ENCODE measurements at places on chromosomes 7 and 10.

DNA sequence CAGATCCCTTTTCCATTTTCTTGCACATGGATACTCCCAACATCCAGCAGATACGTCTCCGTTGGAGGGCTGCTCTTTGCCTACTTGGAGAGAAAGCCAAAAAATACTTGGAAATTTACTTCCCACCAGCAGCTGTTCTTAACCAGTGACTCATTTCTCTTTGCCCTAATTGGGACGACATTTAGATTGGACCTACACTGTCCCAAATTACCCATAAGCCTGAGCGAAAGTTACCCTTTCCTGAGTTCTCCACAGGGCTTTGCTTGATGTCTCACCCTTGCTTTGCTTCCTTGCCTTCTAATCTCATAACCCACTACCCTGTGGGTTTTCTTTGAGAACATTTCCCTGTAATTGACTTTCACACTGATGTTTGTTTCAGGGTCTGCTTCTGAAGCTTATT lies 48.1 kb downstream of the SAMD8 start:
- DNase-seq: no peak

- no peak for DNase-seq
Observed at GRCh38 chr7:132562690-132563089, 13.6 kb downstream of the PLXNA4 start.

- DNase-seq: no peak
Observed at GRCh38 chr7:147885869-147886268, 704.7 kb upstream of the C7orf33 start.

DNA sequence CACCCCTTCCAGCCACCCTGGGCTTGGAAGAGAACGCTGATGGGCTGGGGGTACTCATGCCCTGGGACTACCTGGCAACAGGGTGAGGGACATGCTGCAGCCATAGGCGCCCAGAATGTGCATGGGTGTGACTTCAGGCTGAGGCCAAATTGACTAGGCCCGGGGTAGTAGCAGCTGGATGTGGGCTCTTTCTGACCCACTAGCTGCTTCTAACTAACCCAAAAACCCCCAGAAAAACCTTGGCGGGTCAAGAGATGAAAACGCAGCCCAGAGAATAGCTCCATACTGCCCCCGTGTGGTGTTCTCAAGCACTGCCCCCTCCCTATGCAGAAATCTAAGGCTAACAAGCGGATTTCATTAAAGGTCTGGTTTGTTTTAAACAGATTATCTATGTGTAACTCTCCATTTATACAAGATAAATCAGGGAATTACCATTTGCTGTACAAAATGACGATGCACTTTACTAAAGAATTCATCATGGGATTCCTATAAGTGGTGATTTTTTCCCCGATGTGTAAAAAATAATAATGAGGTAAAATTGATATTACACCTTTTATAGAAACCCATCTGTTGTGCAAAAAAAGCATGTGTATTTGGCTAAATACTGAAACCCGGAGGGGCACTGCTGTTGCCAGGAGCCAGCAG lies 4.2 kb downstream of the SMARCD3 start:
- DNase-seq: no peak

- DNase-seq: no peak
Observed at GRCh38 chr7:106704000-106704840, 43.3 kb upstream of the CCDC71L start.

DNA sequence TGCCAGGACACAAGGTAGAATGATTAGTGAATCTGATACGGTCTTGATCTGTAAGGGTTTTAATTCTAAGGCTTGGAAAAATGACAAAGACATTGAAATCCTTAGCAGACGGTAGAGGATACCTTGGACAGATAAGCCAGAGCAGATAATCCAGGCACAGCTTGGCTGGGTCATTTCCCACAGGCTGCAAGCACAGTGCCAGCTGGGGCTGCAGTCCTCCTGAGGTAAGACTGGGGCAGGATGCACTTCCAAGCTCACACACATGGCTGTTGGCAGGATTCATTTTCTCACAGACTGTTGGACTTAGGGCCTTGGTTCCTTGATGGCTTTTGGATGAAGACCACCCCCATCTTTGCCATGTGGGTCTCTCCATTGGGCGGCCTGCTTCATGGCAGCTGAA lies 63.2 kb upstream of the BMPER start:
- peak; percentile 51 for DNase-seq

DNA sequence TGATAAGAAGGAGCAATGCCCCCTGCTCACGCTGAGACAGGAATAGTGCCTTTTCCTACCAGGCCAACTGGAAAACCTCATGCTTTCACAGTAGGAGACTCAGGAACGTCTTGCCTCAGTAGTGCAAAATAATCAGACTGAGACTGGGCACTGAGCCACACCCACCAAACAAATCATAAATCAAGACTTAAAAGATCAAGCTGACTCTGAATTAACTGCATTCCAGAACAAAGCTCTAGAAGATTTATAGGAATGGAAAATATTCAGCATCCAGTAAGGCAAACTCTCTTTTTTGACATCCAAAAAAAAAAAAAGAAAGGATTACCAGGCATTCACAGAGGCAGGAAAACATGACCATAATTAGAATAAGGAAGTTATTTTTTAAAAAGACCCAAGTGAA lies 30.5 kb upstream of the SLC18A3 start:
- DNase-seq: no peak

DNA sequence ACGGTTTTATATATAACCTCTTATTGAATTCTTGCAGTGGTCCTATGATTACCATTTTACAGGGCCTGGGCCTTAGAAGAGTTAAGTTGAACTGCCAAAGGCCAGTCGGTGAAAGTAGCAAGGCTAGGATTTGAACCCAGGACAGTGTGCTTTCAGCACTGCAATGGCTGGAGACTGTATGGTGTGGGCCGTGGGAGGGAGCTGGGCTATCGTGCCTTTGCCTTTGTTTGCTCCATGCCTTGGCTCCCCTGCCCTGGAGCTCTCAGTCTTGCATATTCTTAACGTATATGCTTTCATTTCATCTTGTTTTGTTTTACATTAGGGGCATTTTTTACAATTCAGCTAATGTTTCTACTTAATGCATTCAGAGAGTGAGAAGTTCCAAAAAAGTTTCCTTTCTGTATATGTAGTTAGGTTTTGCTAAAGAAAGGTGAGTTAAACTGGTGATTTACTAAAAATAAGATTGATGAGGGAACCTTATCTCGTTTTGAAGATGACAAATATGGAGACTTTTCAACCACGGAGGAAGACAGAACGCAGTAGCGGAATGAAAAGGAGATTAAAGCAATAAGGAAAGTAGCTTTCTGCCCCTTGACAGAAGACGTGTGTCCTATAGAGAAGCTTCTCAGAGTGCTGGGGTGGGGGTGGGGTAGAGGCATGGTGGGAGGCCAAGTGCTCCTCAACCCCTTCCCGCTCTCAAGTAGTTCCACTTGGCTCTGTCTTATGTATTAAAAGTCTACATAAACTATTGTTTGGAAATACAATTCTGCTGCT lies 82.5 kb downstream of the RTKN2 start:
- no peak for DNase-seq

- peak; percentile 22 for DNase-seq
Observed at GRCh38 chr7:127968547-127968946, 62.7 kb downstream of the LRRC4 start.

DNA sequence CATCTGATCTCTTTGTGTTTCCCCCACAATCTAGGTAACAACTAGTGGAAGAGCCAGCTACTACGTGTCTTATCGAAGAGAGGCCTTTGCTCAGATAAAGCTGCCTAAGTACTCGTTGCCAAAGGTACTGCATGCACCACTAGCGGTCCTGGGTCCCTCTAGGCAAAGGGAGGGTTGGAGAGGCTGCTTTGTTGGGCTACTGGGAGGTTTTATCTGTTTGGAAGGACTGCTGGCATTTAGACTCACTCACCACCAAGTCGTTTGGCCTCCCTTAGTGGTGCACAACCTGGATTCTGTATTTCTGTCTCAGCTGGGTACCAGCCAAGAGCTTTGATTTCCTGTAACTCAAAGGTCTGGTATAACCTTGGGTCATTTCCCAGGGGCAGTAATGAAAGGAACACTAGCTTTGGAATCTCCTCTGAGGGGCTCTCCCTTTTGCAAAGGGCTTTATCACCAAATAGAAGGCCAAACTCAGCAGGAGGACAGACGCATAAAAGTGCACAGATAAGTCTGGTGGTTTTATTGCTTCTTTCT lies 498.3 kb downstream of the SORCS3 start:
- DNase-seq: no peak

DNA sequence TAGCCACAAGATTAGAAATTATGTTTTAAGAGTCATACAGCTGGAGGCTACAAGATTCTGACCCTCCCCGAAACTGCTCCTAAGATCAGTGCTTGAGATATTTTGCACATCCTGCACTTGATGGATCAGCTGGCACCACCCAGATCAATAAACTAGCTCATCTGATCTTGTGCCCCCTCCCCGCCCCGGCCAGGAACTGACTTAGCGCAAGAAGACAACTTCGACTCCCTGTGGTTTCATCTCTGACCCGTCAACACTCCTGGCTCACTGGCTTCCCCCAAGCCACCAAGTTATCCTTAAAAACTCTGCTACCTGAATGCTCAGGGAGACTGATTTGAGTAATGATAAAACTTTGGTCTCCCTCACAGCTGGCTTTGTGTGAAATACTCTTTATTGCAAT lies 73.5 kb upstream of the NPSR1 start:
- no peak for DNase-seq

DNA sequence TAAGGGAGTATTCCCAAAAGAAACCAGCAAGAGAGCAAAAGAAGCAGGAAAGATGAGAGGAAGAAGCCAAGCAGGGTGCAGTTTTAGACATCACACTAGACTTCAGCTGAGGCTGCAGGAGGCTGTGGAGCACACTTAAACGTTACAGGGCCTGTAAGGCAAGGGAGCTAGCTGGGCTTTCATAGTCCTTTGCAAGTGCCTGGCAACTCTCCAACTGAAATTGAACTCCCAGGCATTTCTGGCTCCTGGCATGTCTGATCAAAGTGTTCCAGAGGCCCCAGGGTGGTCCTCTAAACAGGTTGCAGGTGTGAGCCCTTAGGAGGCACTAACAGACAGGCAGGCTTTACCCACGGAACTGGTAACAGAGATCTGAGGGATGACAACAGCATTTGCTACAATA lies 750.2 kb downstream of the XPNPEP1 start:
- DNase-seq: no peak

GRCh38 chr10:100006243-100006886 lies 3.4 kb downstream of the DNMBP start:
- DNase-seq: peak; percentile 70

DNA sequence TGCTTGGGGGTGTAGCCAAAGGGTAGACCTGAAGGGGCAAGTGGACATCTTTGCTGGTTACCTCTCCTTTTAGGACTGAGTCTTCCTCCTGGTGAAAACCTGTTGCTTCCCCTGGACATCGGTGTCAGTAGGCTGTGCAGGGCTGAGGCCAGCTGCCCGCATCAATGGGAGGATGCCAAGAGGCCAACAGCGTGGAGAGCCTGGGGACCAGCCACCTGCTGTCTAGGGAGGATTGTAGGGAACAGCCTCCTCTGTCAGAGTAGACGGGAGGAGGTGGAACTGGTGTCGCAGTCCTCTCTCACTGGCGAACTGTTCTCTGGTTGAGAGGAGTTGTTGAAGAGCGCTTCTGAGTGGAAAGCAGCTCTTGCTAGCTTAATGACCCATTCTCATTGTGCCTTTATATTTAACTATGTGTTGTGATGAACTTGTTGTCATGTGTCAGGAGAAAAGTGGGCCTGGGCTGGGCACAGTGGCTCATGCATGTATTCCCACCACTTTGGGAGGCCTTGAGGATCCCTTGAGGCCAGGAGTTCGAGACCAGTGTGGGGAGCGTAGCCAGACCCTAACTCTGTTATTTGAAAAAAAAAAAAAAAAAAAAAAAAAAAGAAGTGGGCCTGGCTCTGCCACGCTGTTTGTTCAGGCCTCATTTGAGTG lies 1.8 kb downstream of the SUFU start:
- DNase-seq: no peak

DNA sequence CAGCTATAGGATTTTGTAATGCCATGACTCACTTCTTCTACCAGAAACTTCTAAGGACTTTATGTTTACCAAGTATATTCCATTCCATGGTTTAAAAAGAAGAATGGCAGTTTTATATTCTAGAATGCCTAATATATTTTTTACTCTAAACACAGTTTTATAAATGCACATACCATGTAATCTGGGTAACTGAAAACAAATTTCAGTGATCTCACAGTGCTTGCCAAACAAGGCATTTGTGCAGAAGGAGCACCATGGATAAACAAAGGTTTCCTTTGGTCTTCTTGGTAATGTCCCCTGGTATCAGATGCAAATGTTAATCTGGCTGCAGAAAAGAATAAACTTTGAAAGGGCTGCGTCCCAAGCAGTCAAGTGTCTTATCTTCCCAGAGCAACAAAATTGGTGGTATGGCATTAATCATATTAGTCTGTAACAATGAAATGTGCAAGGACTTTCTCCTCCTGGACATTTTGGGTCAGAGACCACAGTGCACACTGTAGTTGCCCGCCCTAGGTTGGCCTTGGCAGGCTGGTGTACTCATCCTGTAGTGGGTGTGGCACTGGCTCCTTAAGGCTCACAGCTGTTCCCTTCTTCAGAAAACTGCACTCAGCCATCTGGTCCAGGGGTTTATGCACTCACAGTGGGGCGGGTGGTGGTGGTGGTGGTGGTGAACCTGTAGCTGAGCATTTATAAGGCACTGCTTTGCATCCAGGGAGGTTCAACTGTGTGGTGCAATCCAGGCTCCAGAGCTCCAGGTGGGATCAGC lies 56.7 kb downstream of the LAMB4 start:
- DNase-seq: no peak

GRCh38 chr7:7672545-7673239 lies 32.1 kb downstream of the UMAD1 start:
- DNase-seq: no peak

- DNase-seq: no peak
Observed at GRCh38 chr7:157266272-157266671, 70.5 kb upstream of the DNAJB6 start.

DNA sequence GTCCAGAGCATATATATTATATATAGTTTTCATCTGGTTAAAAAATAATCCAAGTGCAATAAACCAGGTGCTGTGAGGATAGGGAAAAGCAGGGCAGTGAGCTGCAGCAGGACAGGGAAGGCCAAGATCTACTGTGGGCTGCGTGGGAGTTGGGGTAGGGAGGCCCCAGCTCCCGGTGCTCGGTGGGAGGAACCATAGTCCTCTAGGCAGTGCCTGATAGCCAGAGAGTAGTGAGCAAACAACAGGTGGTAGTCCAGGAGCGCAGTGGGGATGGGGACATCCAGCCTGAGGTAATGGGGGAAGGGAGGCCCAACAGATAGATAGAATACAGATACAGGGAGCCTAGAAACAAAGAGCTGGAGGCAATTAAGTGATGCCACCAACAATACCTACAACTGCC lies 4.1 kb upstream of the BMPR1A start:
- no peak for DNase-seq

GRCh38 chr7:139767561-139767982 lies 10.2 kb downstream of the HIPK2 start:
- no peak for DNase-seq

DNA sequence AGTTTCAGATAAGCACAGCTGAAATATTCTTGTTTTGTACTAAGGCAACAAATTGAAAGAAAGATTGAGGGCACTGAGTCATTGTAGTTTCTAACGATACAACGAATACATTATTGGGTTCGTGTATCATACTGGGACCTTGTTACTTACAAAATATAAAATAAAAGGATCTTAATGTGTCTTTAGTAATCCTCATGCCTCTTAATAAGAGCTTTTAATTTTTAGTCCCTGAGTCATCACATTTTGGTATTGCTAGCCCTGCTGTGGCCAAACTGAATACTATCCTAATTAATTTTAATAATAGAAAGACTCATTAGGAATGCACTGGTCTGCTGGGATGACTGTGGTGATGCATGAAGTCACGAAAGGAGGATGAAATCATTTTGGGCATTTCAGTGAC lies 309.7 kb downstream of the EXOC4 start:
- DNase-seq: no peak
